ENCODE measurements at places on chromosomes 7 and 10. TPM values are rescaled to one million over a fixed set of nuclear protein-coding genes. Genes with fewer than 3 reads are reported as not detected.
A peak's percentile ranks its signal among the peaks of the same experiment; 100 is the strongest.

DNA sequence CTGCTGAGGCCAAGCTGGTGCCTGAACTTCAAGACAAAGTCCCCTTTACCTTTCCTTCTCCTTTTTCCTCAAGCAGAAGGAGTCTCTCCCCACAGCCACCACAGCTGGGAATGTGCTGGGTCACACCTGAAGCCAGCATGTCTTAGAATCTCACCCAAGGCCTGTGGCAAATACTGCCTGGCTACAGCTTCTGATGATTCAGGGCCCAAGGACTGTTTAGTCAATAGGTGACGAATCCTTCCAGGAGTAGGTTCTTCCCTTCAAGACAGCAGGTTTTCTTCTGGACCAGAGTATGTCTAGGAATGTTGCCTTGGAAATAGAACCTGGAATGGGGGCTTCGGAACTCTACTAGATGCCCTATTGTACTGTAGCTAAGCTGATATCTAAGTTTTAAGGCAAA lies 374.6 kb downstream of the KIF20B start:
- no peaks in the 10 kb centered on the region for H3K36me3 ChIP-seq
- H3K4me1 ChIP-seq, result no peaks in the 10 kb centered on the region
- no peak overlapping the region for H3K27ac ChIP-seq
- DNase-seq, result no peak

DNA sequence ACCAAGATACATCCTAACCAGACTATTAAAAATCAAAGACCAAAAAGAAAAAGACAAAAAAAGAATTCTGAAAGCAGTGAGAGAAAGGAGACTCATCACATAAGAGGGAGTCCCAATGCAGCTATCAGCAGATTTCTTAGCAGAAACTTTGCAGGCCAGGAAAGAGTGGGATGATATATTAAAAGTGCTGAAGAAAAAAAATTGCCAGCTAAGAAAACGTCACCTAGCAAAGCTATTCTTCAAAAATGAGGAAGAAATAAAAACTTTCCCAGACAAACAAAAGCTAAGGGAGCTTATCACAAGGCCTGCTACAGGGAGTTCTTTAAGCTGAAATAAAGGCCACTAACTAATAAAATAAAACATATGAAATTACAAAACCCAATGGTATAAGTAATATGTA lies 40.5 kb upstream of the CDK6 start:
- no peaks in the 10 kb centered on the region for H3K36me3 ChIP-seq
- DNase-seq, result no peak
- no peak overlapping the region for H3K4me3 ChIP-seq
- no peaks in the 10 kb centered on the region for H3K27me3 ChIP-seq
- H3K4me1 ChIP-seq, result no peaks in the 10 kb centered on the region
- no peak overlapping the region for H3K27ac ChIP-seq

ARHGAP19 gene
- total RNA-seq, result 14.0 TPM

DNA sequence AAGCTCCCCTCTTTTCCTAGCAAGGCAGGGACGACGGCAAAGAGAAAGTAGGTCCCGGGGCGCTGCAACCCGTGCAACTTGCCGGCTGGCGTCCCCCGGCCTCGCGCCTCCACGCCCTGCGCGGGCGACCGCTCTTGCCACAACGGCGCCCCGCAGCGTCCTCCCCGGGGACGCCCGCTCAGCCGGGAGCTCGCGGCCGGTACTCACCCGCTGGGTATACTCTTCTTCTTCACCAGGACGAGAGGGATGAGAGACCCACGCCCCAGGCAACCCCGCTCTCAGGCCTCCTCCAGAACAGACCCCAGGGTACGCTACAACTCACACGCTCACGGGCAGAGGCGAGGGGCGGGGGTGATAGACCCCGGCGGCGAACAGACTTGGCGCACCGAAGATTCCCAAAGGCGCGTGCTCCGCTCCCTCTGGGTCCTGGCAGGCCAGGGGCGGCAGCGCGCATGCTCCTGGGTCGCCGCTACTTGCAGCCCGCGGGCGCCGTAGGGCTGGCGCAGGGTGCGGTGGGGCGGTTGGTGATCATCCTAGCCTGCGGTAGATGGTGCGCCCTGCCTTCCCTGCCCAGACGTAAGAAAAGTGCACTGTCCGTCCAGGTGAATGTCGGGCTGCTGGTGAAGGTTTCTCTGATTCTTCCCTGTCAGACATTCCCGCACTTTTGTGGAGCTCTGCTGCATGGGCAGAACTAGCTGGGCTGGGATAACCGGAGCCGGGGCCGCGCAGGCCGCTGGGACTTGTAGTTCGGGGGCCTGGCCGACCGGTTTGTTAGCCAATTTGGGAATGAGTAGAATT lies at the start of gene CC2D2B:
Gene CC2D2B, plus strand, starts transcription at position 520 of the 798 bp plus-strand sequence. CDS start 3,349 bp downstream, outside the sequence.
- H3K4me3 ChIP-seq, result peak within 1 kb of the TSS; percentile 69
- peak within 1 kb of the TSS; percentile 81 for H3K27ac ChIP-seq
- H3K27me3 ChIP-seq, result no peaks in the 10 kb centered on the region
- peak; percentile 93 for DNase-seq

- no peak for DNase-seq
Observed at GRCh38 chr10:78428579-78428978, 394.9 kb downstream of the RPS24 start.

DNA sequence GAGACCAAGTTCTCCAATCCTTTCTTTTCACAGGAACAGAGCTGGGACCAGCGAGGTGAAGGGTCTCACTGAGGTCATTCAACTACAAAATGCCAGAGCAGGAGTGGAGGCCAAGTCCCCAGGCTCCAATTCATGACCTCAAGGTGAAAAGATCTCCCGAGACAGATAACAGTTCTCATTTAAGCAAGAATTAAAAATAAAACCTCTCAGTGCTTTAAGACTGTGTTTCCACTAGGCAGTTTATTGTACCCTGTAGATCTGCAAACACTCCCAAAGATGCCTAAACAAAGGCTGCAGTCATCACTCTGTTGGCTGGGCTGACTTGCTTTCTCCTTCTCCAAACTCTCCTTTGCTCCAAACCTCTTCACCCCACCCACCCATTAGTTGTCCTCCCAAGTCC lies 74.8 kb upstream of the CXCL12 start:
- H3K27ac ChIP-seq, result no peak overlapping the region
- DNase-seq, result no peak
- no peaks in the 10 kb centered on the region for H3K4me1 ChIP-seq
- H3K36me3 ChIP-seq, result no peaks in the 10 kb centered on the region
- no peaks in the 10 kb centered on the region for H3K27me3 ChIP-seq

DNA sequence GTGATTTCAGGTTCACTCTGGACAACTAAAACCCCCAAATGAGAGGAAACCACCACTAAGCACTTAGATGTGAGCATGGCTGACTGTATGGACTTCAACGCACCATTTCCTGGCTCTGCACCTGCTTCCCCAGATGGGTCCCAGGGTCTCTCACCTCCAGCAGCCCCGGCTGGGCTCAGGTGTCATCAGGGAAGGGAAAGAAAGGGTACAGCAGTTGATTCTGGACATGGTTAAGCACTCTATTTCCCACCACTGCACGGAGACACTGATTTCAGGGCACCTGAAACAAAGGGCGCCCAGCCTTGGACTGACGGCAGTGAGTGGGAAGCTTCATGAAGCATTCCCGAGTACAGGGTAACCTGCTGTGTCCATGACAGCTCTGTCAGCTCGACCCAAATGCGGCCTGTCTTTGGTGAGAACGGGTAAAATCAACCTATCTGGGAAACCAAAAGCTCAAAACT lies 19.0 kb downstream of the FAM53B start:
- H3K4me3 ChIP-seq, result no peak overlapping the region
- no peak overlapping the region for H3K27ac ChIP-seq
- no peaks in the 10 kb centered on the region for H3K36me3 ChIP-seq
- peaks cover 76% of the 10 kb centered on the region for H3K4me1 ChIP-seq

DNA sequence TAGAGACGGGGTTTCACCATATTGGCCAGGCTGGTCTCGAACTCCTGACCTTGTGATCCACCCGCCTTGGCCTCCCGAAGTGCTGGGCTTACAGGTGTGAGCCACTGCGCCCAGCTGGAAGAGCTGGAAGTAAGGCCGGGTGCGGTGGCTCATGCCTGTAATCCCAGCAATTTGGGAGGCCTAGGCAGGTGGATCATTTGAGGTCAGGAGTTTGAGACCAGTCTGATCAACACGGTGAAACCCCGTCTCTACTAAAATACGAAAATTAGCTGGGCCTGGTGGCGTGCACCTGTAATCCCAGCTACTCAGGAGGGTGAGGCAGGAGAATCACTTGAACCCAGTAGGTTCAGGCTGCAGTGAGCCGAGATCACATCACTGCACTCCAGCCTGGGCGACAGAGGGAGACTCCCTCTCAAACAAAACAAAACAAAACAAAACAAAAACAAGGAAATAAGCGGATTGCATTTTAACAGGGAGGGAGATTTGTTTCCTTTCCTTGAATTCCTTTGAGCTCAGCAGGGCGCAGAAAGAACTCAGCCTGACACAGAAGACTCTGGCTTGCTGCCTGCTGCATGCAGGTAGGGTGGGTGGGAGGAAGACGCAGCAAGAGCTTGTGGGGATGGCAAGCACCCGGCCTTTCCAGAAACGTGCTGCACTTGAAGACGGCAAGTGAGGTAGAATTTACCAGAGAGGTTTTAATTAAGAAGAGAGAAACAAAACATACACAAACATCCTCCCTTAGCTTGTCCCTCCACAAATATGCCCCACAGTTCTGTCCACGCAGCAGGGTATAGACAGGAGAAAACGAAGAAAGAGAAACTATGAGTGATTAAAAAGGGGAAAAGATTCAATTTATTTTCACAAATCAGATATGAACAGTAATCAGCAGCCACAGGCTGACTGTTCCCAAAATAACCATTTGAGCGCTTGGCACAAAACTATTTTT lies 148.0 kb downstream of the RNF216 start:
- H3K36me3 ChIP-seq, result peaks cover 23% of the 10 kb centered on the region
- H3K4me3 ChIP-seq, result no peak overlapping the region
- DNase-seq, result peak; percentile 25
- H3K27ac ChIP-seq, result peak overlapping the region; percentile 71
- peaks cover 42% of the 10 kb centered on the region for H3K4me1 ChIP-seq
- no peaks in the 10 kb centered on the region for H3K27me3 ChIP-seq

DNA sequence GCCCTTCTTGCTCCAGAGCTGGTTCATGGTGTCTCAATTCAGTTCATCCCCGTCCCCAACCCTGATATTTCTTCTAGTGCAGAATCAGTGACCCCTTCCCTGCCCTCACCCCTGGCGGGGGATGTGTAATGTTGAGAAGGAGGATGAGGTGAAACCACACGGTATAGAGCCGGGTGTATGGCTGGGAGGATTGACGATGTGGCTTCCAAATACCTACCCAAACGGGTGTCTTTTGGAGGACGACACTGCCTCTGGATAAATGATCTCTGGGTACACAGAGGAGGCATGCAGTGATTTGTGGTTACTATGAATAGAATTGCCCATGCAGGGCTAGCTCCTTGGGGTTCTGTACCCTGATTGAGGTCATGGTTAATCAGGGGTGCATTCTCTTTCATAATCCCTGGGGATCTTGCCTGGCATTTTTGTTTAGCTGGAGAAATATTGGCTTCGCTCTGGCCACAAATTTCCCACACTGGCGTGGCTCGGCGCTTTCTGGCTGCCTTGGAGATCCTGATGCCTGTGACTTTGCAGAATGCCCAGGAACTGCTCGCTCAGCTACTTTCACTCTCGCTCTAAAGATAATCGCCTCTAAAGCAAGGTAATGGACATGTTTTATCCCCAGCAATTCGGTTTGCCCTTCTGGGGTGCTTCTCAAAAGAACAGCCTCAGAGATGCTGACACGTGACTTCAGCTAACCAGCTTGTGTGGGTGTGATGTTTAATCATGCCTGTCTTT lies 89.2 kb downstream of the RBM20 start:
- H3K27ac ChIP-seq, result no peak overlapping the region
- no peak for DNase-seq
- H3K36me3 ChIP-seq, result no peaks in the 10 kb centered on the region
- peaks cover 10% of the 10 kb centered on the region for H3K27me3 ChIP-seq

DNA sequence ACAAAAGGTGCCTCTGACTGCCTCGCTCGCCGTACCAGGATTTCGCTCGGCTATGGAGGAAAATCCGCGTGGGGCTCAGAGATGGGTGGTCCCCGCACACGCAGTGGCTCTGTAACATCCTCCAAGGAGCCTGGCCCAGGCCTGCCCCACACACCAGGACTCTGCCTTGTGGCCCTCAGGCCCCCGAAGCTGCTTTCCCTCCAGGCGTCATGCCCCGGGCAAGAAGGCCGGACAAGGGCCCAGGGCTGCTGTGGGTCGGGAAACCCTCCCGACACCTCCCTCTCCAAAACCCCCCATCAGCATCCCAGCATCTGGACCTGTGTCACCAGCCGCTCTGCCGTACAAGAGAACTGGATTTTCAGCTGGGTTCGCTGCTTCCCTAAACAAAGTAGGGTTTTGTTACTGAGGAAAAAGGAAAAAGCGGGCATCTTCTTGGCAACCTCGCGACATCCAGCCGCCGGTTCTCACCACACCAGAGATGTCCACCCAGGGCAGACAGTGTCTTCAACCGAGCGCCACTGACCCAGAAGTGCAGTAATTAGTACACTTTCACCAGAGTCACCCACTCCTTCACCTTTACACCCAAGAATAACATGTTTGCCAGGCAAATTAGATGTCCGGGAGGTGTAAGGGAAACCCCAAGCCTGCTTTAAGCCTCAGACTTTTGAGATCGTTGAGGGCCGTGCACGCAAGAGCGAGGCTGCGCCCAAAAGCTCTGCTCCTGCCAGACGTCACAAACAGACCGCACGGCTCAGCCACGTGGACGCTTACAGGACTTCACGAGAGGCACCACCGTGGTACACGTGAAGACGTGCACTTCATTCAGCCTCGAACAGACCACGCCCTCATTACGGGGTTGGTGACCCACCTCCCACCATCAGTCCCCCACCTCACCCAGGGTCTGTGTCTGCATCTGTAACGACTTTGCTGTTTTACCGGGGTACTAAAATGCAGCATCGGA lies 62.2 kb downstream of the DIP2C start:
- DNase-seq, result peak; percentile 58
- no peak overlapping the region for H3K4me3 ChIP-seq
- H3K4me1 ChIP-seq, result peaks cover 4% of the 10 kb centered on the region
- H3K36me3 ChIP-seq, result no peaks in the 10 kb centered on the region
- H3K27me3 ChIP-seq, result no peaks in the 10 kb centered on the region

DNA sequence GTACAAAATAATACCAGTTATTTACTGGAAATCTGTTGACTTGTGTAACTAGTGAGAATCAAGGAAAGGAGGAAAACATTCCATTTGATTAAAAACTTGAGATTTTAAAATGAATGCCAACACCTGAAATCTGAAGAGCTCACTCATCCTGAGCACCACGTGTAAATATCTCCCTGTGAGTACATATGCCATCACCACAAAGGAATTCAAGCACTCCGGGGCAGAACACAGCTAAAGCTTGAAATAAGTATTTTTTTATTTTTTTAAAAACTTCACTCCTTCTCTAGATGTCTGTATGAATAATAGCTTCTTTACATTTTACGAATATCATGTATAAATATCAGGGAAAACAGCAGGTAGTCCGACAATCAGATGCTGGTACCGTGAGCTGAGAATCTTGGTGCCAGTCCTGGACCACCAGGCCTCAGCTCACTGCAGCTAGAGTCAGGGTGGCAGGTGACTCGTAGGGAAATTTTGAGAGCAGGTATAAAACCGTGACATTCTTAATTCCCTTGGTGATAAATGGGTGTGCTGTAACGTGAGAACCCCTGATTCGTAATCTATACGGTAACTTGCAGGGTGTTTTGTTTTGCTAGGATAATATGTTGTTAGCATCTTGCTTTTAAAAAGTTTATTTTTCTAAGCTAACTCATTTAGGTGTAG lies 12.7 kb downstream of the LMTK2 start:
- no peaks in the 10 kb centered on the region for H3K27me3 ChIP-seq
- H3K4me3 ChIP-seq, result no peak overlapping the region
- peak overlapping the region; percentile 33 for H3K27ac ChIP-seq
- H3K36me3 ChIP-seq, result no peaks in the 10 kb centered on the region
- DNase-seq, result no peak
- H3K4me1 ChIP-seq, result peaks cover 44% of the 10 kb centered on the region

Measured in upper lobe of right lung (tissue), 1 donor.